ENCODE measurements at places on chromosomes 2 and 18.

- DNase-seq = no peak
Observed at GRCh38 chr18:3649135-3649632, 199.2 kb downstream of the TGIF1 start.

DNA sequence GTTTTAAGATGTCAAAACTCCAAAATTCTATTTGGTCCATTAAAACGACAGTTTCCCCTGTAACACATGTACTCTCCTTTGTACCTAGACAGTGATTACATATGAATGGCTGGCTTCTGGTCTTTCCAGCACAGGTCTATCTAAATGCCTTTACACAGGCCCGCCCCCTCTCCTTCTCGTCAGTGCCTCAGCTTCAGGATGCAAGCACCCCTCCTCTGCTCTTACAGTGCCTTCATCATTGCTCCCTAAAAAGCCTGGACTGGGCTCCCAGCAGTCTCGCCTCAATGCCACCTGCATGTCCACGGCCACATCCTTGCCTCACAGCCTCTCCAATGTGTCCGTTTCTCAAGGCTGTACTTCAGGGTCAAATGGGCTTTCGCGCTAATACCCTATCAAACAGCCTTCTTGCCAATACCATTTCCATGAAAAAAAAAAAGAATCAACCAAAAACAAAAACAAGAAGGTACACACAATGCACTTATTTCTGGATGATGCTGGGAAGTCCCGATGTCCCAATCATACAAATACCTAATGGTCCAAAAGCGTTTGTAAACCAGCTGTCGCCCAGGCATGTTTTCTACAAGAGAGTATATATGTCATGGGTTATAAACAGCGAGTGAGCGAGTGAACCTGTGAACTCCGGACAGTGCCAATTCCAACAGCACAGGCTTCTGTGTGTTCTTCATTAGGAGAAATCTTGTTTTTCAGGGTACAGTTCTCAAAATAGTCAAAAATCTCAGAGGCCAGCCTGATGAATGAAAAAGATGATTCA lies 77.2 kb downstream of the EIPR1 start:
- no peak for DNase-seq

GRCh38 chr2:189487283-189488007 lies 46.2 kb downstream of the WDR75 start:
- DNase-seq = no peak

DNA sequence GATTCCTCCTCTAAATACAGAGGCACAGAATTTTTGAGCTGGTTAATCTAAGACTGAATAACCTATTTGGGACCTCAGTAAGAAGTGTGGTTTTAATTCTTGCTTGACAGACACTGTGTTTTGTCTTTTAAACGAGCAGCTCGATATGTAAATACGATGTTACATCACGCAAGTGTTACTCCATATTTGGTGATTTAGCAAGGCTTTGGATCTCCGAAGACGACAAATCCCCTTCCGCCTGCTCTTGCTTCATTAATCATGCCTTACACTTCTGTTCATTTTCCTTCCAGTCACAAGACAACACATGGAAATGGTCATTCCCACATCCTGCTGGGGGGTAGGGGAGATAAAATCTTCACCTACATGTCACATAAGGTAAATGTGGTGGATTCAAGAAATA lies 9.4 kb downstream of the BCL11A start:
- no peak for DNase-seq

GRCh38 chr18:26133652-26134051 lies at the start of gene PSMA8:
Gene PSMA8 (plus strand): TSS chr18:26133869. CDS start chr18:26133966, 97 bp downstream.
- DNase-seq = peak; percentile 48
